LHCN-M2 (cell line): ENCODE measurements at places on chromosomes 7 and 10.
A peak's percentile ranks its signal among the peaks of the same experiment; 100 is the strongest.

DNA sequence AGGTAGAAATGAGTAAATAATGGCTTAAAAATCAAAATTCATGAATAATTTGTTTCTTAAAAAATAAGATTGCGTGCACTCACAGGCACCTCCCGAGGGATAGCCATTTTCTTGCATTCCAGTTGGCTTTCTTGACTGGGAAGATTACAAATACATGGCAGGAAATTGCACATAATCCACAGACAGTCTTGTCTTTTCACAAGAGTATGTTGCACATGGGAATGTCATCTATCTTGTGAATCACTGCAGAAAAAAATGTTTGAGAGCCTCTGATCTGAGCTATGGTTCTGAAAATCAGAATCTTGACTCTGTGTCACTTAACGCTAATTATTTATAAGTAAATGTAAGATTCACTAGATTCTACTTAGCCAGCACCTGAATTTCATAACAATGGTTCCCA lies 74.1 kb upstream of the PRKG1 start:
- DNase-seq, result peak; percentile 73

DNA sequence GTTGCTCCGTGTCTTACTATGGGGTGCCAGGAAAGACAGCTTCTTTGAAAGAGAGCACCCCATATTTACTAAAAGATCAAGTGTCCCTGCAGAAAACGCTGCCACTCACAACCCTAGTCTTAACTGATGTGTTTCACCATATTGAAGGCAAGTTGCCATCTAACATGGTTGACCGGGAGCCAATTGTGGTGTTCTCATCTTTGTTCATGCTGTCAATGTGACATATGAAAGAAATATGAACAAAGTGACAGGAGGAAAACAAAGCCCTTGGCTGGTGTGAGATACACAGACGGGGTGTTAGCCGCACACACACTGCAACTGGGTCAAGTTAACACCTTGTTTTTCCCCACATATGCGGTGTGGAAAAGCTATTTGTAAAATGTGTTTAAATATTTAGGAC lies 122.3 kb upstream of the NEBL start:
- DNase-seq, result no peak

DNA sequence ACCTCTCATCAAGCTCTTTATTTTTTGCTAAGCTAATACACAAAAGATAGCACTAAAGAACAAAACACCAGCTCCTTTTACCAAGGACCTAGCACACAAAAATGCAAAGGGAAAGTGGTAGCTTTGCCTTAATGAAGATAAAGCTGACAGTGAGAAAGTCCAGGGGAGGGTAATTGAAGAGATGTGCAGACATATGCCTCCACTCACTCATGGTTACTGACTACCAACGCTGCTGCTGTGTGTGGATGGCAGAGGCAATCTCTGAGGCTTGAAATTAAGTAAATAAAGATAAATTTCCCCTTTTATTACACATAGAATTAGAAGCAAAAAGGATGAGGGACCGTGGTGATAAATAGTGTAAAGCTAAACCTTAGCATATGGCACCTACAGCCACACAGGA lies 87.0 kb downstream of the HGF start:
- DNase-seq, result no peak

GRCh38 chr10:42932735-42933447 lies 144.0 kb upstream of the RET start:
- DNase-seq, result no peak

DNA sequence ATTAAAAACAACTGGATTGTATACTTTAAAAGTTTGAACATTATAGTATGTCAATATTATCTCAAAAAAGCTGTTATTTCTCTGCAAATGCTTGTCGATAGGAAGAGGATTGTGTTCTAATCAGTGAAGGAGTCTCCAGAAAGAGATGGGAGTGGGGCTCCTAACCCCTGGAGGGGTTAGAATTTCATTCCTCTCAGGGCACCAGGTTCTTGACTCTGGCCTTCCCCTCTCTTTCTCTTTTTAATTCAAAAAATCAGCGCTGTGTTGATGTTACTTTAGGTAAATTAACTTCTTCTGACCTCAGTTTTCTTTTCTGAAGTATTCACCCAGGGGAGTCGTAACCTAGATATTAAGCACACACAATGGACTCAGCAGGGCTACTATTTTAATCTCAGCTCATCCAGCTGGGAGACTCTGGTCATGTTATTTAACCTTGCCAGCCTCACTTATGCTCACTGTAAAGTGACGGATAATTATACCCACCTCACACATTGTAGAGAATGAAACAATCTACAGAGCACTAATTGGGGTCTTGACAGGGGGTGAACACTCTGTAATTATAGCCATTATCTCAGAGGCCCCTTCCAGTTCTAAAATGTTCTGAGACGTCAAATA lies 59.4 kb downstream of the GCC1 start:
- no peak for DNase-seq

DNA sequence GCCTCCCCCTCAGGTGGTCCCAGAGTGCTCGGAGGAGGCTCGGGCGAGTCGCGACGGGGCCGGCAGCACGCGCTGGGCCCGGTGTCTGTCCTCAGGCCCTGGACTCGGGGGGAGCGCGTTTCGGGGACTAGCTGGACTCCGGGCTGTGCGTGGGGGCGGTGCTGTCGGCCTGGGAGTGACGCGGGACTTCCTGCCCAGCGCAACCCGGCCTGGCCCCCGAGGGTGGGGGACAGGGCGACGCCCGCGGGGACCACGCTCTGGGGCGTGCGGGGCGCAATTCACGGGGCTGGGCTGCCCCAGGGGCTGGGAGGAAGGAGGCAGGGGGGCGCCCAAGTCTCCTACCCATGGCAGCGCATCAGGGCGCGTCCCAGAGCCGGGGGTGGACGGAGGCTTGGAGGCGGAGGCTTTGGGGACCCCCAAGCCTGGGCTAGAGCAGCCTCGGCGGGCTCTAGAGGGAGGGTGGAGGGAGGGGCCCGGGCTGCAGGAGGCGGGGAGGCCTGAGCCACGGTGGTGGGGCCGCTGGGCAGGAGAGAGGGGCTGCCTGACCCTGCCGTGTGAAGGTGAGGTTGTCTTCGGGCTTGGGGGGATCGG lies 2.3 kb upstream of the VENTX start:
- DNase-seq, result no peak

DNA sequence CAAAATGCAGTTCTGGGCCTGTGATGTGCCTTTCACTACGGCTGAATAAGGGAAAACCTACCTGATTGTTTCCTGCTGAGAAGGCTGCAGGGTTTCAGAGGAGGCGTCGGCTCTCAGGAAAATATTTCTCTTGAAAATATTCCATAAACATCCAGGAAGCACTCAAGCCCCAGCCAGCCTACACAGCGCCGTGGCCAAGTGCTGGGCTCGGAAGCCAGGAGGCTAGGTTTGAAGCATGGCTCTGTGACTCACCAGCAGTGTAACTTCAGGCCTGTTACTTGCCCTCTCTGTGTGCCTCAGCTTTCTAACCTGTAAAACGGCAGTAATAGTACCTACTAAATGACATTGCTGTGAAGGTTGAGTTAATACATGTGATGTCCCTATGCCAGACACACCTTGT lies 399.1 kb downstream of the GATA3 start:
- no peak for DNase-seq

DNA sequence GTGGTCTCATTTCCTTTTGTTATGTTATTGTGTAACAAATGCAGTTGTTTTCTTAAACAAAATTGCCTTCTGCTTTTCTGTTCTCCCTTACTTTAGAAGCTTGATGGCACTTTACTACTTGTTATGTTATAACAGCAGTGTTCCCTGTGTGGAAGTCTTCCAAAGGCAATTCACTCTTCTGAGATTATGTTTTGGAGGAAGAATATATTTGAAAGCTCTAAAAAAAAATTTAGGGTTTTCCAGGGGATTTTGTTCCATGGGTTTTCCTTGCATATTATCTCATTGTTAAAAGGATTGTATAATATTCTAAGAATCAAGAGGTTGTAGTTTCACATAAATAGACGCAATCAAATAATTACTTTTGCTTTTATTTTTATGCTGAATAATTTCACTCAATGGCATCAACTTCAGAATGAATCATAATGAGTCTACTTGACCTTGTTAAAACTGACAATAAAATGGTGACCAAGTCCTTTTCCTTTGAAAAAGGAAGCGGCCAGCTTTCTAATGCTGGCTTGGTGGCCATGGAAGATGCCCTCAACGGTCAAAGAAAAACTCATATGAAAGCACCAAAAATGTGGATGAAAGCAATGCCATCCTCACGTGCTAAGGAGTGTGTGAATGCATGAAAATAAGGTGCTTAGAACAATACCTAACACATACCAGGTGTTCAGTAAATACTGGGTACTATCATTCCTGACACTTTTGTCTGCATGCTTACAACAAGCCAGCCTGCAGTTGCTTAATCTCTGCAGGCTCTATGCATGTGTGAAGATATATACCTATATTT lies 92.4 kb upstream of the KLF6 start:
- DNase-seq, result no peak

DNA sequence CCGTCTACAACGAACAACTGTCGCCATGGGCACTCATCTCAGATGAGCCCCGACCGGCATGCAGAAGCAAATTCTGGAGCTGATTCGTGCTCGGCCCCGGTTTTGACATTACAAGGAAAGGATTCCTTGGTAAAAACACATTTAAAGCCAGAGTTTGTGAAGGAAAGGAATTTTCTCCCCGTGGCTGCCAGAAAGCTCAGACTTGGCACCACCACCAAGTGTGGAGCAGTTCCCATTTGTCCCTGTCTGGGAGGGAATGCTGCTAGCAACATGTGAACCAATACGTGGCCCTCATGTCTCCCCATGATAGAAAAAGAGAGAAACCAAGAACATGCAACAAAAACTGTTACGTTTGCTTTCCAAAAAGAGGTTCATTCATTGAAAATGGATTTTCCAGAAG lies 55.2 kb upstream of the DDC start:
- DNase-seq, result no peak

GRCh38 chr10:80699602-80700039 lies 161.9 kb downstream of the SH2D4B start:
- DNase-seq, result peak; percentile 28

DNA sequence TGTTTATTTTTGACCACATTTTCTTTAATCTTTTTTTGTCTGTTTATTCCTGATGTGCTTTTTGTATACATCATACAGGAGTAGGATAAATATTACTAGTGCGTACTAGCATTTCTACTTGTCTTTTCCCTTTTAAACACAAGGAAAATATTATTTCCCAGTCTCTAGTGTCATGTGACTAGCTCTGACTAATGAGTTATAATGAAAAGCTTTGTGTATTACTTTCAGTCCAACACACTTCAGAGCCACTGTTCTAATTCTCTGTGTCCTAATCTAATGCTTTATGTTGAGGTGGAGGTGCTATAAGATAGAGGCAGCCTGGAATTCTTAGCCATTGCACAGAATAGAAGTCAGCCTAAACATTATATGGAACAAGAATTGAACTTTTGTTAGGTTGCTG lies 65.0 kb upstream of the RAB18 start:
- DNase-seq, result no peak

DNA sequence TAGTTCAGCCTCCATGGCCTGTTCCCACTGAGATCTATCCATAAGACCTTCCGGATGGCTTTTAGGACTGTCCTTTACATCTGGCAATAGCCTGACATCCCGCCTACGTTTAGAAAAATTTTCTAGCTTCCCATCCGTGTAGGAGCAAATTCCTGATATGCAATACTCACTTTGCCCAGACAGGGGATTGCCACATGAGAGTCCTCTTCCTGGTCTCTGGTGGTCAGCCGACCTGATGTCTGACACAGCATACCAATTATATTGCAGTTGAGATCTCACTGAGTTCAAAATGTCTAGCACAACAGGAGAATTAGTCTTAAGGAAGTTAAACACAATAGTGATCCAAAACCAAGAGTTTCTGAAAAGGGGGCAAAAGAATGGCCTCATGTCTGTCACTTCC lies 9.4 kb upstream of the ETV1 start:
- DNase-seq, result no peak
